ENCODE measurements at places on chromosomes 7 and 10. TPM values are rescaled to one million over a fixed set of nuclear protein-coding genes. Genes with fewer than 3 reads are reported as not detected.

The CYP3A5 gene
- total RNA-seq, result 0.11 TPM

The ASL gene
- 43.8 TPM for total RNA-seq

The PKD2L1 gene
- total RNA-seq, result not detected

The TPST1 gene
- 24.7 TPM for total RNA-seq

The SPDYE11 gene
- not detected for total RNA-seq

The CYP26C1 gene
- 0.04 TPM for total RNA-seq

The TCF7L2 gene
- total RNA-seq, result 20.7 TPM

The ITPRID1 gene
- total RNA-seq, result not detected

The CFAP58 gene
- 0.74 TPM for total RNA-seq

The TUBB8 gene
- not detected for total RNA-seq

The RPEL1 gene
- total RNA-seq, result not detected

The PRPF18 gene
- 39.0 TPM for total RNA-seq

The ARL3 gene
- 8.3 TPM for total RNA-seq

The SP8 gene
- total RNA-seq, result 0.40 TPM

The CYP2W1 gene
- total RNA-seq, result not detected

The LOXL4 gene
- total RNA-seq, result 393 TPM

The CYP2C18 gene
- 0.23 TPM for total RNA-seq

The ZNF804B gene
- not detected for total RNA-seq

The CFAP43 gene
- 0.37 TPM for total RNA-seq

The ITIH2 gene
- total RNA-seq, result not detected

The RAB19 gene
- not detected for total RNA-seq

The ASB10 gene
- not detected for total RNA-seq

The MRC1 gene
- not detected for total RNA-seq

The LLCFC1 gene
- total RNA-seq, result not detected

The KDM7A gene
- 15.8 TPM for total RNA-seq

The CHST12 gene
- 8.2 TPM for total RNA-seq

The PRR15 gene
- 0.21 TPM for total RNA-seq

The FGFBP3 gene
- total RNA-seq, result 1.1 TPM

The NPSR1 gene
- not detected for total RNA-seq

The NANOS1 gene
- total RNA-seq, result 9.7 TPM

The NPC1L1 gene
- total RNA-seq, result 0.03 TPM

The TMEM196 gene
- total RNA-seq, result not detected

The PRPS1L1 gene
- total RNA-seq, result not detected

The EPO gene
- not detected for total RNA-seq

The TMEM236 gene
- total RNA-seq, result not detected

The C10orf143 gene
- 1.4 TPM for total RNA-seq

Data from A375 (cell line).